Epithelial cell of alveolus of lung (primary cell): ENCODE measurements at places on chromosomes 1 and 21. TPM values are rescaled to one million over a fixed set of nuclear protein-coding genes. Genes with fewer than 3 reads are reported as not detected.

Gene CHIA
- not detected in 2 replicates for total RNA-seq

Gene RAP1GAP
- total RNA-seq = 0.13 TPM in 1 of 2 replicates, not detected in the other

Gene TRMT1L
- total RNA-seq = 10.2 and 26.6 TPM in 2 replicates

Gene HPCA
- total RNA-seq = not detected in 2 replicates

Gene PLEKHA6
- total RNA-seq = 1.3 and 3.7 TPM in 2 replicates

Gene WDR64
- not detected in 2 replicates for total RNA-seq

Gene NUDT4B
- 36.4 and 38.8 TPM in 2 replicates for total RNA-seq
